ENCODE measurements at places on chromosomes 2 and 18. TPM values are rescaled to one million over a fixed set of nuclear protein-coding genes. Genes with fewer than 3 reads are reported as not detected.

Gene COL4A4
- 0.26 TPM for total RNA-seq

GRCh38 chr2:84881581-84882413 lies 913 bp upstream of the TRABD2A start:
- H3K36me3 ChIP-seq: peaks cover 7% of the 10 kb centered on the region
- ATAC-seq: peak; percentile 77
- peak overlapping the region; percentile 89 for H3K4me3 ChIP-seq
- H3K4me1 ChIP-seq: peaks cover 31% of the 10 kb centered on the region
- peak overlapping the region; percentile 86 for H3K27ac ChIP-seq
- no peaks in the 10 kb centered on the region for H3K27me3 ChIP-seq

GRCh38 chr18:58858591-58859468 lies 5.8 kb upstream of the ZNF532 start:
- H3K36me3 ChIP-seq: no peaks in the 10 kb centered on the region
- no peak overlapping the region for H3K4me3 ChIP-seq
- H3K4me1 ChIP-seq: no peaks in the 10 kb centered on the region
- no peak overlapping the region for H3K27ac ChIP-seq
- ATAC-seq: no peak

DNA sequence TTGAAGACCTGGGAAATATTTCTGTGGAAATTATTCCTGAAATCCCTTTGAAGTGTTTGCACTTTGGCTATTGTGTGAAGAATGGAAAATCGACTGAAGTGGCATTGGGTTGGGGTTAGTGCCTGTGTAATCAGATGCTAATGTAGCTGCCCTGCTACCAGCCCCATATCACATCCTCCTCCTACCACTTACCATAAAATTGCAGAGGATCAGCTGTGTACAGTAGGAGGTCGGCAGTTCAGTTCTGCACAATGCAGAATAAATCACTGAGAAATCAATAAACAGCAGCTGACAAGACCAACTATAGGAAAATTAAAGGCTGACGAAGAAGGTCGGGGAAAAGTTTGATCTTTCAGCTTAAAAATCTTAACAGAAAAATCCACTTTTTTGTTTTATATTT lies 440.9 kb downstream of the PTPRM start:
- no peaks in the 10 kb centered on the region for H3K27me3 ChIP-seq
- H3K36me3 ChIP-seq: no peaks in the 10 kb centered on the region
- no peak for ATAC-seq

- H3K4me3 ChIP-seq: no peak overlapping the region
- no peak for ATAC-seq
- no peaks in the 10 kb centered on the region for H3K4me1 ChIP-seq
- H3K27ac ChIP-seq: no peak overlapping the region
Measured at GRCh38 chr2:120938045-120938771, 202.5 kb downstream of the GLI2 start.

Gene PIAS2
- 27.3 TPM for total RNA-seq

GRCh38 chr2:159298967-159299366 lies 12.5 kb upstream of the WDSUB1 start:
- H3K36me3 ChIP-seq: no peaks in the 10 kb centered on the region
- H3K4me3 ChIP-seq: no peak overlapping the region
- no peaks in the 10 kb centered on the region for H3K4me1 ChIP-seq
- peaks cover 3% of the 10 kb centered on the region for H3K27me3 ChIP-seq

DNA sequence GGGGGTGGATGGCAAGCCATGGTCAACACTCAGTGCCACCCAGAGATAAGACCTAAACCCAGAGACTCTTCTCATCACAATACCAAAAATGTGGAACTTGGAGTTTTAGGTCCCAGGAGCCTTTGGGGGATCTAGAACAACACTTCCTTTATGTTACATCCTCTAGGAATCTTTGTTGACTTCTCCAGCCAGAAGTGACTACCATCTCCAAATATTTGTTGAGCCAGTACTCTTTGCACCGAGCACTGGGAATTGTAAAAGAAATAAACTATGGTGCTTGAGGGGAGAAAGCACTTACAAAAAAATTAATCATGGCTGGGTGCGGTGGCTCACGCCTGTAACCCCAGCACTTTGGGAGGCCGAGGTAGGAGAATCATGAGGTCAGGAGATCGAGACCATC lies 120.0 kb upstream of the TMEM200C start:
- H3K4me3 ChIP-seq: no peak overlapping the region
- H3K4me1 ChIP-seq: no peaks in the 10 kb centered on the region
- ATAC-seq: no peak
- no peaks in the 10 kb centered on the region for H3K36me3 ChIP-seq
- no peaks in the 10 kb centered on the region for H3K27me3 ChIP-seq

DNA sequence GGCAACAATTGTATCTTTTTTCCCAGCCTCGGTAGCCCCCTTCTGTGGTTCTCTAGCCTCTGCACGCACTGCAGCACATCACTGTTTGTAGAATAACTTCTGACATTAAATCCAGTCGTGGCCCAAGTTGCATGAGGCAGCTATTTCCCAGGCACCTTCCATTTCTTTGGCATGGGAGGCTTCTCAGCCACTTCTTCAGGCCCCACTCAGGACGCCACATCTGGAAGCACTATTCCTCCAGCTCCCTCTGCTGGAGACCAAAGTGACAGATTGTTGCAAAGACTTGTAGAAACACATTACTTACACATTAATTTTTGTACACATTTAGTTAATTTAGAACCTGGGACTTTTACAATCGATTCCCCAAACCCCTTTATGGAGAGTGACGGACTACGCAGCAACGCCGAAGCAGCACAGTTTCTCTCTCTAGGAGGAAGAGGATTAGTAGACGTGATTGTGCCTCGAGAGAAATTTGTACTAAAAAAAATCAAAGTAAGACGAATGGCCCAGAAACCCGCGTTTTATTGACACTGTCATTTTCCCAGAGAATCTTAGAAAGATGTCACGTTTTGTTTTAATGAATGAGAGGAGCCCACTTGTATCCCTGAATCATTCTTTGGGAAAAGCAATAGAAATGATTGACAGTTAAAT lies 57.8 kb upstream of the RGPD5 start:
- peaks cover 10% of the 10 kb centered on the region for H3K27me3 ChIP-seq
- no peak overlapping the region for H3K4me3 ChIP-seq
- no peaks in the 10 kb centered on the region for H3K36me3 ChIP-seq
- no peaks in the 10 kb centered on the region for H3K4me1 ChIP-seq
- H3K27ac ChIP-seq: no peak overlapping the region
- ATAC-seq: no peak

- H3K27me3 ChIP-seq: no peaks in the 10 kb centered on the region
- H3K27ac ChIP-seq: no peak overlapping the region
- ATAC-seq: no peak
- no peaks in the 10 kb centered on the region for H3K36me3 ChIP-seq
- no peaks in the 10 kb centered on the region for H3K4me1 ChIP-seq
- H3K4me3 ChIP-seq: no peak overlapping the region
Measured at GRCh38 chr2:150409196-150409595, 78.3 kb downstream of the RND3 start.
